ENCODE measurements at places on chromosomes 1 and 21.

GRCh38 chr1:155187456-155187891, 13.8 kb downstream of the TRIM46 start:
- no peak for DNase-seq

- DNase-seq = no peak
These were observed 22.8 kb upstream of the LRRC38 start for GRCh38 chr1:13536571-13536970.

DNA sequence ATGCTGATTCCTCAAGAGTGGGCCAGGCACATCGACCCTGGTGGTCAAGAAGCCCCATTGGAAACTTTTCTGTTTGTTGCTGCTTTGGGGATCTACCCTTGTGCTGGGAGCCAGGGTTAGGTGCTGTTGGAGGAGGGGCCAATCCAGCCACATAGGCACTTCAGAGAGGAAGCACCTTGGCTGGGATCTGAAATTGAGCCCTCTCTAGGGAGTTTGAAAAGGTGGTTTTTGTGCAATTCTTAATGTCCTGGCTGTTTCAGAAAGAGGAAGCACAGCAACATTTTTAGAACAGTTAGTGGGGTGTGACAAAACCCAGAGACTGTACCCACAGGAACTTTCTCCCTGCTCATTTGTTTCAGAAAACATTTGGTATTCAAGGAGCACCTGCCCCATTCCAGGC, 17.2 kb upstream of the BEND5 start:
- DNase-seq = no peak

DNA sequence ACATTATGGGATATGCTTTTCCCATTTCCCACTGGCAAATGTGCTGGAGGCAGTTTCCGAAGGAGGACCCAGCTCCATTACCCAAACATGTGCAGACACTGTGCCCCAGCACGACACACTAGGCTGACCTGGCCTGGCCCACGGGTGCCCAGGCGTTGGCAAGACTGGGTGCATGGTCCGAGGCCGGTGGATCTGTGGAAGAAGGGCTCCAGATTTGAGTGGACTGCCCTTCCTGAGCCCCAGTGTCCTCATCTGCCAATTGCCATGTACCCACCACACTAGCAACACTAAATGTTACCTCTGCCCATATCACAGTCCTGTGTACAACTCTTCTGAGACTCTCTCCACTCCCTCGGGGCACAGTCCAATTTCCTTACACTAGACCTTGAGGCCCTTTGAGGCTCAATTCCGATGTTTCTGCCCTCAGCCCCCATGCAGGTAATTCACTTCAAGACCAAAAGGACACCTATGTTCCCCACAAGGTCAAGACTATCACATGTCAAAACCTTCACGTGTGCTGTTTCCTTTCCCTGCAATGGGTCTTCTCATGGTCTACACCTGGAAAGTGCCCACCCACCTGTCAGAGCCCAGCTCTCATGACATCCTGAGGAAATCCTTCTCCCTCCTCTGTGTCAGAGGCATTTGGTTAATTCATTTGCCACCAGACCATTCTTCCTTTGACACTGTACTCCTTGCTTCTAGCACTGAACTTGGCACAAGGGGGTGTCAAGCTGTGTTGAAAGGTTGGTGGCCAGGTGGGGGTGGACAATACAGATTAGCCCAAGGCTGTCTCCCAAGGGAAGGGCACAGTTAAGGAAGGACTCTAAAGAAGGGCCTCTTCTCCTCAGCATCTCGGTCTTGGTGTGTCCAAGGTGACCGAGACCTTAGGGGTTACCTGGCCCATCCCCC, 124.9 kb downstream of the DMRTB1 start:
- no peak for DNase-seq

GRCh38 chr1:59670662-59671061, 144.1 kb upstream of the HOOK1 start:
- DNase-seq = no peak

- no peak for DNase-seq
These were observed 46.2 kb upstream of the EDEM3 start for GRCh38 chr1:184800876-184801275.

DNA sequence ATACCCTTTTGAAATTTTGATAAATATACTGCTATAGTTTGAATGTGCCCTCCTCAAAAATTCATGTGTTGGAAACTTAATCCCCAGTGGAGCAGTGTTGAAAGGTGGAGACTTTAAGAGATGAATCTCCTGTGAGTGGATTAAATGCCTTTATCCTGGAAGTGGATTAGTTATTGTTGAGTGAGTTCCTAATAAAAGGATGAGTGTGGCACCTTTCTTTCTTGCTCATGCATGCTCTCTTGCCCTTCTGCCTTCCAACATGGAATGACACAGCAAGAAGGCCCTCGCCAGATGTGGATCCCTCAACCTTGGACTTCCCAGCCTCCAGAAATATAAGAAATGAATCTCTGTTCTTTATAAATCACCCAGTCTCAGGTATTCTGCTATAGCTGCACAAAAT, 51.8 kb downstream of the CD160 start:
- no peak for DNase-seq

DNA sequence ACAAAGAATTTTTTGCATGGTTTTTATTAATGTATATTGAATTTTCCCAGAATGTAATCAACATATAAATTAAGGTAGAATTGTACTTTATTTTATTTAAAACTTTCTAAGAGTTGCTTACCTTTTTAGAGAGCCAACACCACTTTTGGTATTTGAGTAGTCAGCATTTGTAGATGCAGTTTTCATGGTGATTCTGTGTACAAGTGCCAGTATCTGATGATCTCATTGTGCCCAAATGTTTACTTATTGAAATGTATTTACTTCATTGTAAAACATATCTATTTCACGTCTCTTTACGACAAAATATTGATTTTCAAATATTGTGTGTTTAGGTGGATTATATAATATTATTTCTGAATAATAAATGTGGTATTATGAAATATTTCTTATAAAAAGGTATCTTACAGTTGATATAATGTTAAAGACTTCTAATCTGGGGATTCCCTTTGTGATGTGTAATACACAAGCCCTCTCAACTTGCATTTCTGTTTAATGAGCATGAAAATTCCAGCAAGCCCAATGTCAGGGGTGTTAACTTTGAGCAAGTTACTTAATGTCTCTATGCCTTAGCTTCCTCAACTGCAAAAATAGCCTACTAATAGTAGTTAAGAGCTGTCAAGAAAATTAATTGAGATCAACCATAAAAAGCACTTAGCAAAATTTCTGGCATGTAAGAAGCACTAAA, 141.8 kb upstream of the ZNF648 start:
- no peak for DNase-seq

DNA sequence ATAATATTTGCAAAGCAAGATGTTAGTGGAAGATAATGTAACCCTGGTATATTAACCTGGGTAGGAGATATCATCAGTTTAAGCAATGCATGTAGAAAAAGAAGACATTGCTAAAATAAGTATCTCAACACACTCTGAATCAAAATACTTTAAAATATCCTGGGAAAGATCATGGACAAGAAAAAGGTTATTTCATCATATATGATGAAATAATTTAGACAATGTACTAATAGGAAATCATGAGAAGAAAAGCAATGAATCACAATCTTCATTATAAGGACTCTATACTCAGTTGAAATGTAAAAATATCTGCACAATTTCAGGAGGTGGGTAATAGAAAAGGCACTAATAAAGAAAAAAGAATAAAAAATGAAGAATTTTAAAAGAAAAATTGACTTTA, 158.8 kb downstream of the KCNT2 start:
- no peak for DNase-seq

DNA sequence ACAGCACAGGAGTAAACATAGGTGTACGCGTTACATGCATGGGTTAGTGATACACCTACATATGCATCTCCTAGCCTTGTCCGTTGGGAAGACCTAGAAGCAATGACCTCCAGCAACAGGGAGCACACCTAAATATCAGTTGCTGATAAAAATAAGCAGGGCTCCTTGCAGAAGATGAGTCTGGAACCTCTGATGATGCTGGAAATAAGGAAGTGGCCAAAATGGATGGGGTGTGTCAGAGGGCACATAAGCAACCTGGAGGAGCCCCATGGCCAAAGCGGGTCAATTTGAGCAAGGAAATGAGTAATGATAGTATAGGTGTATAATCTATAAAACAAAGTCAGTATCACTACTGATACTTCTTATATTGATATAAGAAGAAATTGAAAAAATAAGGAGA, 13.7 kb downstream of the ADARB1 start:
- DNase-seq = no peak

- no peak for DNase-seq
These were observed 18.2 kb upstream of the PPP2R5A start for GRCh38 chr1:212267017-212267416.

DNA sequence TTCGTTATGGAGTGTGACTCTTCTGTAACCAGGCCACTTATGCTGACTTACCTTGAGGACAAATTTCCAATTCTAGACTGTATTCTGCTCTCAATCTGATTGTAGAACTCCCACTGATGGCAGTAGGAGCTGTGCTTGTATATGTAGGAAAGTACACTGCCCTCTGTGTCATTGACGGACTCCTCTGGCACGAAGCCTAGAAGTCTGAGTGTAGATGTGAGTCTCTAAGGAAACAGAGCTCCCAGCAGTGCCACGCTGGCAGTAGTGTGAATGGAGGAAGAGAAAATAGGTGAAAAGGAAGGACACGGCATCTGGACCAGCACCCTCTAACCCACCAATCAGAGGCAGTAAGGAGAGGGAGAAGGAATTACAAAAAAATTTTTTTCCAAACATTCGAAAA, 130.4 kb upstream of the ADGRL2 start:
- DNase-seq = peak; percentile 16

- peak; percentile 85 for DNase-seq
These were observed 42.8 kb upstream of the DMBX1 start for GRCh38 chr1:46446646-46447498.

DNA sequence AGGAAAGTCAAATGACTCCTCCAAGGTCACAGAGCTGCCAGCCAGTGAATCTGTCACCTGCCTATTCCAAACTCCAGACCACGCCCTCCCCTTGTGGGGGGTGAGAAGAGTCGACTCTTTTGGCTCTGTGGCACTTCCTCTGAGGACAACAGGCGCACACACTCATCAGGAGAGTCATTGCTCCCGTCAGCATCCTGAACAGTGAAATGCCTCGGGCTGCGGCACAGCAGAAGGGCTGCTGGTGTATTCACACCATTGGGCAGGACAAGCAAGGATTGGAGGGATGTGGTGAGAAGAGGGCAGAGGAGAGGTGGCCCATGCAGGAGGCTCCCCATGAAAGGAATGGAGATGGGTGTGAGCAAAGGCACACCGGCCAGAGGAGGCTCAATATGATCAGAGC, 239.0 kb downstream of the TOMM20 start:
- DNase-seq = no peak

DNA sequence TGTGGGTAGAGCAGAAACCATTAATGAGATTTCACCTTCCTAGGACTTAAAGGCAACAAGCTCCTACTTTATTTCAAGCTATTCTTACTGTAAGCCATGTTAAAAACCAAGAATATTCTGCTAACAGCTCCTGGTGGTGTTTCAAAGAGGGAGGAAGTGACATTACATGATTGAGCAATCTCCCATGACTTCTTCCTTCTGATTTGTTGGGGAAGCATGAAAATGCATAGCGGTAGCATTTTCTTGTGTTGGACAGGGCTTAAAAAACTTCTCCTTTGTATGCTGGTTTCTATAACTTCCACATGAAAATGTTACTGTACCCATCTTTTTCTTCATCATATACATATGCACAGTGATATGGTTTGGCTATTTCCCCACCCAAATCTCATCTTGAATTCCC, 297.0 kb upstream of the SNX7 start:
- DNase-seq = no peak

DNA sequence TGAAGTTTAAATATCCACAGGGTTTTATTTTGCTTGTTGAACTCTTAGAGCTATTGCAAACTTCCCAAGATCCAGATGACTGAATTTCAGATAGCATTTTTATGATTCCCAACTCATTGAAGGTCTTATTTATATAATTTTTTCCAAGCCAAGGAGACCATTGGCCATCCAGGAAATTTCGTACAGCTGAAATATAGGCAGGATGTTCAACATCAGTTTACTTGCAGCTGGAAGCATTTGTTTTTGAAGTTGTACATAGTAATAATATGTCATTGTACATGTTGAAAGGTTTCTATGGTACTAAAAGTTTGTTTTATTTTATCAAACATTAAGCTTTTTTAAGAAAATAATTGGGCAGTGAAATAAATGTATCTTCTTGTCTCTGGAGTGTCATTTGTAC, 32.8 kb upstream of the DDR2 start:
- DNase-seq = no peak

GRCh38 chr1:51693419-51694155, 76.7 kb downstream of the OSBPL9 start:
- no peak for DNase-seq

GRCh38 chr1:217857061-217857460, 225.9 kb downstream of the SPATA17 start:
- DNase-seq = no peak

GRCh38 chr1:26345718-26346117, 8.2 kb downstream of the CRYBG2 start:
- DNase-seq = no peak

DNA sequence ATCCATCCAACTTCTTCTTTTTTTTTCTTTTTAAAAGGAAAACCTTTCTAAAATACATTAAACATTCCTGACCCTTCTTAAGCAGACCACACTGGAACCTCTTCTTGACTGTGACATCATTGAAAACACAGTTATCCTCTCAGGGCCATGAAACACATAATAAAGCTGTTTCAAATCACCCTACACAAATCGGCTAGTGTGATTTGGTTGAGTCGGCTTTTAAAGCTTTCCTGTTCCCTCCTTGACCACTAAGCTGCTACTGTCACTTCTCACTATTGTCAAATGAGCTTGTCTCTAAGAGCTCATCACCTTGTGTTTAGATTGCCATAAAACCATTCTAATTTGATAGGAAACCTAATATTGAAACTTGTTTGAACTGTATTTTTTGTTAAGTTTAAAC, 5.9 kb downstream of the USP24 start:
- DNase-seq = peak; percentile 58

- DNase-seq = no peak
These were observed 98.3 kb upstream of the FGGY start for GRCh38 chr1:59198564-59198963.

GRCh38 chr1:30384286-30385245, 338.8 kb downstream of the MATN1 start:
- DNase-seq = no peak

GRCh38 chr1:52727114-52727586, 897 bp downstream of the ZYG11B start:
- peak; percentile 27 for DNase-seq

- no peak for DNase-seq
These were observed 29.9 kb upstream of the POFUT2 start for GRCh38 chr21:45317398-45318145.

GRCh38 chr1:204446413-204447111, 34.9 kb upstream of the PPP1R15B start:
- peak; percentile 33 for DNase-seq

- DNase-seq = no peak
These were observed 18.3 kb downstream of the HOOK1 start for GRCh38 chr1:59833022-59833421.

Data from cerebellar cortex (tissue), 1 donor.